ENCODE measurements at places on chromosomes 2 and 18. TPM values are rescaled to one million over a fixed set of nuclear protein-coding genes. Genes with fewer than 3 reads are reported as not detected.
A peak's percentile ranks its signal among the peaks of the same experiment; 100 is the strongest.

DNA sequence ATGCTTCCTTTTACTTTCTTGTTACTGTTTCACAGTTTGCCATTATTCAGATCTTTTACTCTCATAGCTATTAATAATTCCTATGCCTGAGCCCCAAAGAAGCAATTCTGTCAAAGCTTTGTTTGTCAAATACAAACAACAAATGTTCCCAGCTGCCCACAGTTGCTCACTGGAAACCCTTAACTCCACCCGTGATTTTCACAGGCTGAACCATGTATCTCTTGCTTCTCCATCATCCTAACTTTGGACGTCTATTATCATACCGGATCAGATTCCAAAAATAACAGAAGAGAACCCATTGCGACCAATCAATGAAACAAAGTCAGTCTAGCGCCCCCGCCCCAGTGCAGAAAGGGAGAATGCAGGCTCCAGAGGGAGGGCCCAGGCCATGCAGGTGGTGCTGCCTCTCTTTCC lies 24.2 kb downstream of the COLEC12 start:
- DNase-seq = no peak

- DNase-seq = no peak
Observed at GRCh38 chr18:40642692-40643229, 1312.3 kb upstream of the PIK3C3 start.

DNA sequence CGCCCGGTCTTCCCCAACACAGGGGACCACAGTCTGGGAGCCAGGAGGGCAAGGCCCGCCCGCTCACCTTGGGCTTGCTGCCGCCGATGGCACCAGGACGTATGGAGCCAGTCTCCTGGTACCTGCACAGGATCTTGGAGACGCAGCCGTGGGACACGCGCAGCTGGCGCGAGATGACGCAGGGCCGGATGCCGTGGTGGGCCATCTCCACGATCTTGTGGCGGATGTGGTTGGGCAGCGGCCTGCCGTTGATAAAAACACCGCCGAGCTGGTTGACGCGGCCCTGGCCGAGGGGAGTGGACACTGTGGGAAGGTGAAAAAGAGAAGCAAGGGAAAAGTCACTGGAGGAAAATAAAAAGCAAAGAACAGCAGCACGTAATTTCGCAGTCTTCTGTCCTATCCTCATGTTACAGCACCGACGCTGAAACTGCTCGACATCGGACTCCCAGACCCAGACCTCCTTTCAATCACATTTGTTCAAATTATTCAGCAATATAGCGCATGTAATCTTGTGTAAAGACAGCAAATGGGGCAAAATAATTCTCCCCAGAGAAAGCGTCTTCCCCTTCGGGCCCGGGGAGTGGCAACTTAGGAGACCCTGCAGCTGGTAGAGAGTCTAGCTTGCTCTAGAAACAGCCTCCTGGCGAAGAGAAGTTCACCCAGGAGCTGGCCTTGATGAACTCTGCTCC lies 1.7 kb downstream of the PAX3 start:
- no peak for DNase-seq

- DNase-seq = no peak
Observed at GRCh38 chr2:70943205-70943871, 7.6 kb downstream of the ATP6V1B1 start.

DNA sequence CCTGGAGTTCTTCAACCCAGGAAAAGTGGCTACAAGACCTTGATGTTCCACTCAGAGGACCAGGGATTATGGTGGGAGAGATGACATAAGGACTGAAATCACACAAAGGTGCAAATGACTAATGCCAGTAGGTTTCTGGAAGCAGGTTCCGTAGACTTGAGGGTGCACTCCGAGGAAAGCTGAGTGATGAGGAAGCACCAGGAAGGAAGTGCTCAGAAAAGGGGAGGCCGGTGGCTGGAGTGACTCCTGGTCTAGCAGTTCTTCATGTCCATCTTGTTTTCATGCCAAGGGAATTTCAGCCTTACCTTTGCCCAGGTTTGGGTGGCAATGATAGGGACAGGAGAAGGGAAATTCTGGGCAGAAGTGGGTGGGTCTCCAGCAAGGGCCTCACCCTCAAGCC lies 74.5 kb downstream of the TMEM17 start:
- DNase-seq = no peak

DNA sequence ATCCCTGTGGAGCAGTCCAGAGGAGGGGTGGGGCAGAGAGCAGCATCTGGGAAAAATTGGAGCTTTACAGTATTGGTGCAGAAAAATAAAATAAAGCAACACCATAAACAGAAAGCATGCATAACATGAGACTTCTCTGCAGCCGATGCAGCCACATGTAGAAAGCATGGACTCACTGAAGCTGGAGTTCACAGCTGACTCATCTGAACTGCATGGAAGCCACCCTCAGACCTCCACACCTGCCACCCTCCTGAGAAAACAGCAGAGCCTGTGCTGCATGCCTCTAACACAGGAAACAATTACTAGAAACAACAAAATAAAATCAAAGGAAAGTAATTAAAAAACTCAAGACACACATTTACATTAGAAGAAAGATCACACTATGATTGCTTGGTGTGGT lies 169.4 kb upstream of the ALKAL2 start:
- DNase-seq = no peak

GRCh38 chr2:215793747-215794595 lies 219.4 kb downstream of the MREG start:
- peak; percentile 59 for DNase-seq

PSMA8 gene
- total RNA-seq = not detected

- DNase-seq = peak; percentile 37
Observed at GRCh38 chr2:163182764-163183354, 344.3 kb upstream of the KCNH7 start.

DNA sequence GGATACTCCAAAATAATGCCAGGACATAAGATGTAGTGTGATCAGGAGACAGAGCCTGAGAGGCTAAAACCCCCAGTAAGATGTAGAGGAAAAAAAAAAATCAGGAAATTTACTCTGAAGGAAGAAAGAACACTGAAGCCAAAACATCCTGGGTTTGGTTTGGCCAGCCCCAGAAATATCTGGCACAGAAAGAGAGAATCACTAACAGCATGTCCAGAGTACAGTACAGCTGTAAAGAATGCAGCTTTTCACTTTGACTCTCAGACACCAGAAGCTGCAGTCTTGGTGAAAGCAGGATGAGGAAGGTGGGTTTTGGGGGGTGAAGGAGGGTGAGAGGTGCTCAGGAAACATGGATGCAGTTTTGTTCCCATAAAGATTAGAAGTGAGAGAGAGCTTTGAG lies 1577.7 kb upstream of the ACVR2A start:
- DNase-seq = no peak

GRCh38 chr2:132584976-132585817 lies 84.8 kb downstream of the LYPD1 start:
- no peak for DNase-seq

- no peak for DNase-seq
Observed at GRCh38 chr2:53234548-53234903, 533.1 kb upstream of the CHAC2 start.

GRCh38 chr2:23042216-23042906 lies 342.6 kb upstream of the KLHL29 start:
- DNase-seq = no peak

SULT1C4 gene
- total RNA-seq = not detected

TRABD2A gene
- total RNA-seq = 3.1 TPM

GRCh38 chr2:60678551-60678950 lies 77.5 kb upstream of the PAPOLG start:
- no peak for DNase-seq

DNA sequence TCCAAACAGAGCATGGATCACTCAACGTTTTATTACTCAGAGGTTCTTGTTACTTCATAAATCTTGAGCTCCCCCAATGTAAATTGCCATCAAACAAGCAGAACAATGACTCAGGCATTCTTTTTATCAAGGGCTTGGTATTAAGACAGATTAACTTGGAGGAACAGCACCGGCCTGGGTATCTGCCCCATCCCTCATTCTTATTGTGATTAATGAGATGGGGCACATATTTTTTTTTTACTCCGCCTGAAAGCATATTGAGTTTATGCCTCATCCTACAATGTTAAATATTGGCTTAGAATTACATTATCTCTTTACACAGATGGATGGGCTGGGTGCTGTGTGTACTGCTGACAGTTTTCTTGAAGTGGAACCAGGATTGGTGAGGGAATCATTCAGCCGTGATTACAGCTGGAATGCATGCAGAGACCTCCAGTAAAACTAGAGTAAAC lies 387.3 kb downstream of the CLIP4 start:
- no peak for DNase-seq

LRP1B gene
- not detected for total RNA-seq

GRCh38 chr18:49365346-49365745 lies 95.1 kb downstream of the DYM start:
- DNase-seq = no peak

GRCh38 chr2:15984368-15985255 lies 44.3 kb downstream of the MYCN start:
- DNase-seq = no peak

GRCh38 chr2:241882091-241882625 lies 12.6 kb downstream of the RTP5 start:
- no peak for DNase-seq

DNA sequence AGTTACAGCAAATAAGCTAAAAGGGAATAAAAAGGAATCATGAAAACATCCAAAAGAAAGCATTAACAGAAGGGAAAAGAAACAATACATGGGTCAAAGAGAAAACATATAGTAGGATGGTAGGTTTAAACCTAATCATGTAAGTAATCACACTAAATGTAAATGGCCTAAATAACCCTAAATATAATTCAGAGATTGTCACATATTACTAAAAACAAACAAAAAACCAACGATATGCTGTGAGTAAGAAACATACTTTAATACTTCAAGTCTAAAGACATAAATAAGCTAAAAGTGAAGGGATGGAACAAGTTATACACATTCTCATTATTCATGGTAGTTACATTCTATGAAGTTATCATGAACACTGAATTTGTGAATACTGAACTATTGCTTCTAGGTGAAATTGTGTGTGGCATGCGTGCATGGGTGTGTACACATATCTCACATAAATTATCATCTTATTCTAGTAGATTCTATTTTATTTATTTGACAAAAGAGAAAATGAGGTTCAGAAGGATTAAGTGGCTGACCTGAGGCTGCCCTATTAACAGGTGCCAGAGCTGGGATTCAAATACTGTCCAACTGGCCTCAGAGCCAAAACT lies 170.9 kb downstream of the SEPTIN10 start:
- DNase-seq = no peak

DNA sequence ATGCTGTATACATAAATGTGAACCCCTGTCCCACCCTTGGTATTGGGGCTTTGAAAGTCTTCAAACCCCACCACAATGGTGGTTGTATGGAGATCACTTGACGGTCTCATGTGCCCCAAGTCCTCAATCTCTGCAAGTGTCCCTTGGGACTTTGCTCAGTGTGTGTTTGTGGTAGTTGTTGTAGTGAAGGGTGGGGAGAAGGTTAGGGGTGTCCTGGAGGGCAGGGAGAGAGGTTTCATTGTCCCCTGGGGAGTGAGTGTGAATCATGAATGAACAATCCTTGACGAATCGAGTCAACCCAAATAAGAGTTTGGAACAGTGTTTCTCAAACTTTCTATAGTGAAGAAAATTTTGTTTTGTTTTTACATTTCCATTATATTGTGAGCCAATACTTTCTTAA lies 28.1 kb downstream of the COL4A3 start:
- DNase-seq = no peak

- no peak for DNase-seq
Observed at GRCh38 chr18:31828613-31829012, 67.9 kb upstream of the SLC25A52 start.

TWIST2 gene
- not detected for total RNA-seq

ABHD1 gene
- total RNA-seq = not detected

SPC25 gene
- 7.0 TPM for total RNA-seq

GRCh38 chr2:206611736-206612135 lies 30.6 kb upstream of the FAM237A start:
- no peak for DNase-seq

DNA sequence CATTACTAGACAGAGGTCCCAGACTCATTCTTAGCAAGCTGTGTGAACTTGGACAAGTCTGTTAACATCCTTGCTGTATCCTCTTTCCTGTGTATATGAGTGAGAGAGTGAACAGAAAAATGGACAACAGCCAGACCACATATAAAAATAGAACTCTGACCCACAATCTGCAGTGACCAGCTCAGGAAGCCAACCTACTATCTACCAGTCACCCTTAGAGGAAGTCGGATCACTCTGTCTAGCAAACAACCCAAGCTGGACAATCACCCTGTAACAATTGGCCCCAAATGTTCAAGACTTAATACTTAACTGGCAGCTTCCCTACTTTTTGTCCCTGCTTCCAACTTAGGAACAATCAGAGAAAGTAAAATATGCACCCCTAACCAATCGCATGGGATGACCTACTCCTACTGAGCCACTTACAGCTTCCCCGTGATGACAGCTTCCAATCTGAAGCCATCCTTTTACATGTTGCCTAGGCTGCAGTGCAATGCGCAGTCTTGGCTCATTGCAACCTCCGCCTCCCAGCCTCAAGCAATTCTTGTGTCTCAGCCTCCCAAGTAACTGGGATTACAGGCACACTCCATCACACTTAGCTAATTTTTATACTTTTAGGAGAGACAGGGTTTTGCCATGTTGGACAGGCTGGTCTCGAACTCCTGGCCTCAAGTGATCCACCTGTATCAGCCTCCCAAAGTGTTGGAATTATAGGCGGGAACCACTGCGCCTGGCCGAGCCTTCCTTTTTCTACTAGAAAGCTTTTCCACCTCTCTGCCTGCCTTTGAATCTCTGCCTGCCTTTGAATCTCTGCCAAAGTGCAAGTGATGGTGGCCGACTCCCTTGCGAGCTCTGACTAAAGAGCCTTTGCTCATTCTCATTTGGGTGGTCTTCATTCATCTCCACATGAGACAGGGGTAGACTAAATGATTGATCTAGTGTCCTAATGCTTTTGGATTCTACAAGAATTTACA lies 158.3 kb upstream of the NDUFV2 start:
- DNase-seq = peak; percentile 47

GRCh38 chr2:172921532-172922236 lies 154.0 kb upstream of the MAP3K20 start:
- DNase-seq = peak; percentile 17

RAB27B gene
- 4.9 TPM for total RNA-seq

OSR1 gene
- total RNA-seq = 8.9 TPM

TUBB8B gene
- not detected for total RNA-seq

DNA sequence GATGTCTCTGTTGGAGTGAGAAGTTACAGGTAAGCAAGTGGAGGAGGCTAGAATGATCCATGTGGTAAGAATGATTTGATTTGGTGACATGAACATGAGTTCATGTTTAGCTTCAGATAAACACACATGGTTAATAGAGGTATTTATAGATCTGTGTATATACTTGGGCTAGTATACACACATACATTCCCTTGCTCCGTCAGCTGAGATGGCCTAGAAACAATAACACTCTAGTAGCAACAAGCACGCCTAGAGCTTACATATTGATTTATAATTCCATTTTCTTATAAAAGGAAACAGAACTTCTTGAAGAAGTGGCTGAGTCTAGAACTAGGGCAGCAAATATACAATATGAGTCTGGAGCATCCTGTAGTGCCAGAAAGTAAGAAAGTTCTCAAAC lies 223.0 kb downstream of the RND3 start:
- DNase-seq = no peak

DNA sequence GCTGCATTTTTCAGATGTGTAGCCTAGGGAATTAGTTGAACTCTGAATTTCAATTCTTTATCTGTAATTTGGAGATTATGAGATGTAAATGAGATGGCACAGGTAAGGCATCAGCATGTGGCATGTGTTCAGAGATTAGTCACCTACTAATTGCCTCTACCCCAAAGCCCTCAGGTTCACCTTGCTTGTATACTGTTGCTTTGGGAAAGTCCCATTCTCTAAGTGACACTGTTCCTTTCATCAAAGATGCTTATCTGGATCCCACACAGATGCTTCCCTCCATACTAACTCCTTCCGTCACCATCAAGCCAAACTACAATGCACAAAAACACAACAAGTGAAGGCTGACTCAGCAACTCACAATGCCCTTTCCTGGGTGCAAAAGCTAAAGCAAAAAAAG lies 143.7 kb downstream of the LRATD1 start:
- no peak for DNase-seq
